ENCODE measurements at places on chromosomes 12 and 14. TPM values are rescaled to one million over a fixed set of nuclear protein-coding genes. Genes with fewer than 3 reads are reported as not detected.
A peak's percentile ranks its signal among the peaks of the same experiment; 100 is the strongest.

TRPV4 gene
- not detected for total RNA-seq

DNA sequence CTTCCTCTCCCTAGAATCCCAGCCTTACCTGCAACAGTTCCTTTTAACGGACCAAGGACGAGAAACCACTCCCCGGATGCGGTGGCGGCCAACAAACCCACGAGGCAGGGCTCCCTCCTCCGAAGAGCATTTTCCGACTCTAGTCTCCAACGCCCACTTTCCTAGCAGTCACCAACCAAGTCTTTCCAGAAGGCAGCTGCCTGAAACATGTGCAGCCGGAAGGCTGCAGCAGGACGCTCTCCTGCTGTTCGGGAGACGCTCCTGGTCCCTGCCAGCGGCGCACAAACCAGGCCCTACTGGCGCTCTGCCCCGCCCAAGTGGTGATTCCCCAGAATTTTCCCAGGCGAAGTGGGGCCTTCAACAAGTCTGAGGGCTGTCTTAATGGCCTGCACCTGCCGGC lies 21.1 kb upstream of the ADAM20 start:
- DNase-seq = no peak

DNA sequence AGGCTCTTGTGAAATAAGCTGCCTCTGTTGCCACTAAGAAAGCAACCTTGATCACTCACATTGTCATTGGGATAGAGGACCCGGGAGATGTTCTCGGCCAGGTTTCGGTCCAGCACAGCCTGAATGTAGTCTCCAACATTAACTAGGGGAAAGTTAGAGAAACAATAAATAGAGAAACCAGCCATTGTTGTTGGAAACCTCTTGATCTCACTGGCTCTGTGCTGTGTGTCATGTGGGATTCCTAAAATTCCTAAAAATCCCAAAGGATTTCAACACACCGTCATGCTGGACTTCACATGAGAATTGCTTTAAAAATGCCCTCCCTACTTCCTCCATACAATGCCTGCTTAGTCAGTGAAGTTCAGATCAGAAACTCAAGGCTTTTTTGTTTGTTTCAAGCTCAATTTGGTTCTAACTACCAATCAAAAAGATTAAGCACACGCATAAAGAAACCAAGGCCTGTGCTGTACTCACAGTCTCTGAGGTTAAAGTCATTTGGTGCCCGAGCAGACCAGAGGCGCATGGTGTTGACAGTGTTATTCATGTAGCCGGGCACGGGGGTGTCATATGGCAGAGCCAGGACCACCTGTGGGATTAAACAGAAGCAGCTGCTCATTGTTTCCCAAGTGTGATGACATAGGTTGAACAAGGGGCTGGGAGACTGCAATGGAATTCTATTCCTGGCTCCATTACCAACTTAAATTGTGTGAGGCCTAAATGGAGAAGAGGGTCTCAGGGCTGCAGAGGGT lies 23.6 kb downstream of the PYGL start:
- DNase-seq = no peak

DNA sequence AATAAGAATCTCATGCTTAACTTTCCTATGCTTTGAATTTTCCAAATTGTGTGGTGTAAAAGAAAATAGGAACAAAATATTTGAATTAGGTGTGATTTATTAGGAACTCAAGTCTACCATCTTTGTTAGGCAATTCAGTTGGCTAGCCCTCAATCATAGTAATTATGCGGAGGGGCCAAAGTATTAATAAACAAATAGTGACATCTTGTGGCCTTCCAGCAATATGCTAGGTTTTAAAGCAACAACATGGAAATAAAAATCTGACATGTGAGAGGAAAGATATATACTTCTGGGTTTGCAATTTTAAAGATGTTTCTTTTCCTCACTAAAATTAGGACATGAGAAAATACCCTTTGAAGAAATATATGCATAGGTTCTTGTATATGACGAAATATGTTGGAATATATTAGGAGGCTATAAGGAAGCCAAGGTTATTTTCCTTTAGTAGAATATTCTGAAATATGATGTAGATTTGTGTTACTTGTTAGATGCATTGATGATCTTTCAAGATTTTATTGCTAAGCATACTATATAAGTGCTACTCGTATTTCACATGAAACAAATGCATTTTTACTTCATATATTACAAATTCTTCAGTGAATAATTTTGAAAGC lies 200.4 kb downstream of the PTPRO start:
- DNase-seq = peak; percentile 42
